ENCODE measurements at places on chromosomes 7 and 10. TPM values are rescaled to one million over a fixed set of nuclear protein-coding genes. Genes with fewer than 3 reads are reported as not detected.

DNA sequence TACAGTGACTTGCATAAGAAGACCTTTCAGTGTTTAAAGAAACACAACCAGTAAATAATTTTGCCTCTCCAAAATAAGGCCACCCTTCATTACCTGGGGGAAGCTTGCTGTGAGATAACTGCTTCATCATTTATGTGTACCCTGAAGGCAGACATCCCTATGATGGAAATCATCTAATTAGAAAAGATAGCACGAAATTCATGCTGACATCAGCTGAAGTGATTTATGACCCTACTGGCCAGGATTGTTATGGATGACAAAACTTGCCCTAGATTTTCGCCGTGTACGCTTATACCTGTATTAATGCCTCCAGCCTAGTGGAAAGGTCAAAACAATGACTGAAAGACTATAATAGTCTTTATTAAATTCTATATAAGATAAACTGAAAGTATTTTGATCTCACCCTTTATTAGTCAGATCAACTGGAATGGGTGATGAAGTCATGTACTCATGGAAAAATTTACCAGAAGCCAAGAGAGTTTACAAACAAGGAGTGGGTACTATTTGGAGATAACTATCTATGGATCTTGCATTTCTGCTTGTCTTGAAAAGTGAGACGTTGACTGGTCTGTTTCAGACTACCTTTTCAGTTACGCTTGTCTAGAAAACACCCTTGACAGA, 114.2 kb downstream of the PPP1R3A start:
- H3K36me3 ChIP-seq: no peaks in the 10 kb centered on the region
- no peak overlapping the region for H3K4me3 ChIP-seq
- DNase-seq: no peak
- H3K4me1 ChIP-seq: no peaks in the 10 kb centered on the region
- H3K27me3 ChIP-seq: no peaks in the 10 kb centered on the region

- no peaks in the 10 kb centered on the region for H3K27me3 ChIP-seq
- H3K4me3 ChIP-seq: no peak overlapping the region
- no peaks in the 10 kb centered on the region for H3K36me3 ChIP-seq
- DNase-seq: peak; percentile 85
- H3K27ac ChIP-seq: no peak overlapping the region
These were observed 32.8 kb upstream of the SORCS3 start for GRCh38 chr10:104608091-104608828.

DNA sequence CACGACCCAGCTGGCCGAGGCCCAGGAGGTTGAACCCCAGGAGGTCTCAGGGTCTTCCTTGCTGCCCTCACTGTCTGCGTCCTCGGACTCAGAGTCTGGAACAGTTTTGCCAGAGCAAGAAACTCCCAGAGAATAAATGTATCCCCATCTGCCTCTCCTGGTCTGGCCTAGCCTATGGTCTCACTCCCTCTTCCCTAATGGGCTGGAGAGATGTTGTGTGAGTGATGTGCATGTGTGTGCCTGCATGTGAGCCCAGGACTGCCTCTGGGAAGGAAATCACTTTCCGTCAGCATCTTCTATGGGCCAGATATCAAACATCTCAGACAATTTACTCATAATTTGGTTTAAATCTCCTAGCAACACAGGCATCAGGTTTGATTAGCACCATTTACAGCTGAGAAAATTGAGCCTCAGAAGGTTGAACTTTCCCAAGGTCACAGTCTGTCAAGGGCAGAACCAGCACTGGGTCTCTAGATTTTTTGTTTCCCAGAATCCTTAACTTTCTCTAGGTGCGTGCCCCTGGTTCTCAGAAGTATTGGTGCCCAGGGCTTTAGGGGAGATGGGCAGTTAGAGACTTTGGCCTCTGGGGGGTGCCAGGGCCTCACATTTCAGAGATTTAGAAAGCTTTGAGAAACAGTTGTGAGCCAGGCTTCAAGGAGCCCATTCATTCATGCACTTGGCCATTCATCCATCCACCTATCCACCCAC, 4.9 kb downstream of the TMEM270 start:
- no peaks in the 10 kb centered on the region for H3K27me3 ChIP-seq
- H3K4me3 ChIP-seq: no peak overlapping the region
- no peaks in the 10 kb centered on the region for H3K36me3 ChIP-seq
- no peak overlapping the region for H3K27ac ChIP-seq
- H3K4me1 ChIP-seq: peaks cover 20% of the 10 kb centered on the region

- no peak overlapping the region for H3K27ac ChIP-seq
- no peak for DNase-seq
- peaks cover 29% of the 10 kb centered on the region for H3K4me1 ChIP-seq
- peaks cover 43% of the 10 kb centered on the region for H3K36me3 ChIP-seq
- H3K4me3 ChIP-seq: no peak overlapping the region
- no peaks in the 10 kb centered on the region for H3K27me3 ChIP-seq
These were observed 3.7 kb upstream of the PRKAR1B start for GRCh38 chr7:730501-731439.

DNA sequence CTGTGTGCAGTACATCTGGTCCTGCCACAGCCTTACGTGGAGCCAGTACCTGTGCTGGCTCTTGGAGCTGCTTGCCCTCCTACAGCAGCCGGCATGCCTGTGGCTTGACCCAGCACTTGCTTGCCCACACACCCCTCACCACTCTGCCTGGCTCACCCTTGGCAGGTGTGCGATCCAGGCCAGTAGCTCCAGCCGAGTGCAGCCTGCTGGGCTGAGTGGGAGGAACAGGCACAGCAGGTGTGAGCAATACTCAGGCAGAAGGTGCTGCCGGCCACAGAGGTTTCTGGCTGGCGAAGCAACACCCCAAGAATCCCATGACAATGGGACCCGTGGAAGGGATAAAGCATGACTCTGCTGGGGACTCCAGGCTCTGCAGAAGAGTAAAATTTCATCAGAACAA, 173.5 kb upstream of the ADCY1 start:
- H3K4me3 ChIP-seq: no peak overlapping the region
- peak; percentile 79 for DNase-seq
- no peaks in the 10 kb centered on the region for H3K36me3 ChIP-seq
- no peaks in the 10 kb centered on the region for H3K4me1 ChIP-seq
- no peak overlapping the region for H3K27ac ChIP-seq
- no peaks in the 10 kb centered on the region for H3K27me3 ChIP-seq

DNA sequence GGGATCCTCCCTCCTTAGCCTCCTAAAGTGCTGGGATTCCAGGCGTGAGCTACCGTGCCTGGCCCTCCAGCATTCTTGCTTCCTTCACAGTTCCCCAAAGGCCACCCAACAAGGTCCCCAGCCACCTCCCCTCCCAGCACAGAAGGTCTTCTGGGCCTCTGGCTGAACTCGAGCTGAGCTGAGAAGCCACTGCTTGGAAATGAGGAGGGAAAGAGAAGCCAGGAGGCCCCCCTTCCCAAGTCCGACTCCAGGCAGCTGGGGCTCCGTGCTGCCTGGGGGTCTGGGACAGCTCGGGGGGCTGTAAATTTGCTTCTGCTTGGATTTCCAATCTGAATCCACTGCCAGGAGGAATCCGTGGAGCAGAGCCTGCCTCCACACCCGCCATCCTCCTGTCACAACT, 5.5 kb upstream of the EPO start:
- no peaks in the 10 kb centered on the region for H3K4me1 ChIP-seq
- no peak for DNase-seq
- peaks cover 4% of the 10 kb centered on the region for H3K27me3 ChIP-seq

DNA sequence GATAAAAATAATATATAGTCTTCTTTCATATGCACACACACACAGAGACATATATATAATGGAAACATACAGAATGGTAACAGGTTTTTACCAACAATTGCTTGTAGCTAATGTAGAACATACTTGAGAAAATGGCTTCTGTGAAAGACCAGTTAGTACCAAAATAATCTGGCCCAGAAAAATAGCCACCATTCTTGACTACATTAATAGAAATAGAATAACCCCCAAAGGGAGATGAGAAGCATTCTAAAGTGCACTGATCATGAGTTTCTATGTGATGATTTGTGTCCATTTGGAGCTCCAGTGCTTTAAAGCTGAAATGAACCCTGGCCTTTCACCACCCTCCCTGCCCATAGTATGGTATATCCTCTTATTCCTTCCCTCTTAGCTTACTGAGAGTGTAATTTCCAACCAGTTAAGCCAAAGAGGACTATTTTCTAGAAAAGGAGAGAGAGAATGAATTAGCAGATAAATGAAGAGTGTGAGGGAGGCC, 22.9 kb upstream of the IFIT2 start:
- peaks cover 46% of the 10 kb centered on the region for H3K4me1 ChIP-seq
- no peak overlapping the region for H3K4me3 ChIP-seq
- H3K27ac ChIP-seq: peak overlapping the region; percentile 84
- DNase-seq: no peak
- no peaks in the 10 kb centered on the region for H3K36me3 ChIP-seq

DNA sequence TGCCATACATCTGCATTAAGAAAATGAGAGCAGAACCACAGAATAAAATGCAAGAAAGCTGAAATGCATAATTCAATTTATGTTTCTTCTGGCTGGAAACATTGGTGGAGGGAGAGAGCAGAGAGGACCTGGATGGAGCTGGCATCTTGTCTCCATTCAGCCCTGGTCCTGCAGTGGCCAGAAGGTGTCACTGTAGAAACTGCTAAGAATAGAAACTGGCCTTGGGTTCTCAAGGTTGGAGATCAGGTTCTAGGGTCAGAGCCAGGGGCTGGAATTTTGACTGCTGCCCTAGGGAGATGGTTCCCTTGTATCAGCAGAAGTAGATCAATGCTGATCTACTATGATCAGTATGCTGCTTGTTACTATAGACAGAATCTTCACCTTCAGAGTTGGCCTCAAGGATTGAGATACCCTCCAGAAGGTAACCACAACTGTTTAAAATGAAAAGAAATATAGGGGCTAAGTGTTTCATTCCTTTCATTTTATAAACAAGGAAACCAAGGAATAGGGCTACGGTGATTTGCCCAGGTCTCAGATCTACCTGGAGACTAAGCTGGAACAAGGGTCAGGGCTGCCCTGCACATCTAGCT, 13.1 kb downstream of the TAS2R41 start:
- DNase-seq: no peak
- H3K4me3 ChIP-seq: no peak overlapping the region
- H3K27me3 ChIP-seq: no peaks in the 10 kb centered on the region
- H3K4me1 ChIP-seq: peaks cover 13% of the 10 kb centered on the region
- no peaks in the 10 kb centered on the region for H3K36me3 ChIP-seq

GRCh38 chr10:95277201-95277570, 13.6 kb downstream of the PDLIM1 start:
- H3K27me3 ChIP-seq: no peaks in the 10 kb centered on the region
- peaks cover 84% of the 10 kb centered on the region for H3K4me1 ChIP-seq
- no peak for DNase-seq
- H3K36me3 ChIP-seq: no peaks in the 10 kb centered on the region
- H3K27ac ChIP-seq: peak overlapping the region; percentile 91
- H3K4me3 ChIP-seq: no peak overlapping the region

DNA sequence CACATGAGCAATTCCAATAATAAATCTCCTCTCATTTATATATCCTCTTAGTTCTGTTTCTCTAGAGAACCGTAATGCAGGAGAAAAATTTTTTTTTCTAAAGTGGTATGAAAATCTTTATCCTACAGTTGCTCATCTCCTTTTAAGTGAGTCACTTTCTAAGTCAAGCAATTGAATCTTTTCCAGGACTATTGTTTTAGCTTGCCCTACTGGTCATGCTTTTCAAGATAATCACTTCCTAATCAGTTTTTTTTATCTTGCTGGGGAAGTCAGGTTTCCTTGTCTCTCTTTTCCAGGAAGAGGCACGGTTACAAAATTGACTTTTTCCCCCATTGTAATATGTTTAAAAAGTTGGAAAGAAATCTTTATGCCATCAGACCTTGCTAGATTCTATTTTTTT, 44.0 kb downstream of the INPP5F start:
- DNase-seq: no peak
- H3K27ac ChIP-seq: no peak overlapping the region
- no peaks in the 10 kb centered on the region for H3K27me3 ChIP-seq
- H3K4me1 ChIP-seq: peaks cover 35% of the 10 kb centered on the region
- no peaks in the 10 kb centered on the region for H3K36me3 ChIP-seq
- H3K4me3 ChIP-seq: no peak overlapping the region

DNA sequence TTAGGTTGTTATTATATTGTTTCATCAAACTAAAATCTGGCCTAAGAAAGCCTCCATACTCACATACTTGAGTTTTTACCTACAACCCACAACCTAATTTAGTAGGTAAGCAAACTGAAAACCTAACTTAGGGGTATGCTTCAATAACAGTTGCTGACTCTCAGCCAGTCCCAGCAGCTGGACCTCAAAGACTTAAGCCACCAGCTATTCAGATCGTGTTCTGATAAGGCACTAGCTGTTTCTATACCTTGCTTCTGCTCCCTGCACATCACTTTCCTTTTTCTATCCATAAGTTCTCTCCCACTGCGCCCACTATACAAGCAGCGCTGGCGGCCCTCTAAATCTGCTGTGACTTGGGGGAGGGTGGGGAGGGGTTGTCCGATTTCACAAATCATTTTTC, 42.3 kb downstream of the SUGCT start:
- no peaks in the 10 kb centered on the region for H3K36me3 ChIP-seq
- no peak for DNase-seq
- H3K4me1 ChIP-seq: no peaks in the 10 kb centered on the region
- no peak overlapping the region for H3K4me3 ChIP-seq
- no peak overlapping the region for H3K27ac ChIP-seq

The PCLO gene
- 10.8 TPM for total RNA-seq

The PNLIPRP3 gene
- total RNA-seq: 2.2 TPM

The PBLD gene
- total RNA-seq: 1.2 TPM

The FMC1 gene
- total RNA-seq: 8.6 TPM

The ADAM22 gene
- 6.1 TPM for total RNA-seq
